ENCODE measurements at places on chromosomes 3 and 15. TPM values are rescaled to one million over a fixed set of nuclear protein-coding genes. Genes with fewer than 3 reads are reported as not detected.

DNA sequence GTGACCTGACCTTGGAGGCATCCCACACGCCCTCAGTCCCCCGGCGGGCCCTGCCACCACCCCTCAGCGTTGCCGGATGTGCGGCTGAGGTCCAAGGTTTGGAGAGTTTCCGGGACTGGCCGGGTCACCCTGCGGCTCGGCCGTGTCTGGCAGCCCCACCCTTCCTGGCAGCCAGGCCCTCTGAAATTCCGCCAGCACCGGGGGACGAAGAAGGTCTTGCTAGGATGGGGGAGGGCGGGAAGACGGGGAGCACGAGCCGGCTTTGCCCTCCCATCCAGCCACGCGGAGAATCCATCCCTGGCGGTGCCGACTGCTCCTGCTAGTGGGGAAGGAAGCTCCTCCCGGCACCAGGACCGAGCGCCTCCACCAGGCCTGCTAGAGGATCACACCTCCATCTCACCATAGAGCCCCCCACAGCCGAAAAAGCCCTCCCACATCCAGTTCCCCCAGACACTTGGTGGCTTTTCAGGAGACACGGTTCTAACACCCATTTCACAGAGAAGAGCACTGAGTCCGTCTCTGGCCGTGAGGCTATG is 81.5 kb downstream of the CPN2 start:
- peaks cover 35% of the 10 kb centered on the region for H3K4me1 ChIP-seq
- no peaks in the 10 kb centered on the region for H3K27me3 ChIP-seq
- H3K27ac ChIP-seq = peak overlapping the region; percentile 83
- no peaks in the 10 kb centered on the region for H3K36me3 ChIP-seq

- no peaks in the 10 kb centered on the region for H3K27me3 ChIP-seq
- H3K36me3 ChIP-seq = no peaks in the 10 kb centered on the region
- peak overlapping the region; percentile 2 for H3K27ac ChIP-seq
- peaks cover 17% of the 10 kb centered on the region for H3K4me1 ChIP-seq
- DNase-seq = no peak
These were observed 271.9 kb downstream of the FOXP1 start for GRCh38 chr3:71311661-71312046.

DNA sequence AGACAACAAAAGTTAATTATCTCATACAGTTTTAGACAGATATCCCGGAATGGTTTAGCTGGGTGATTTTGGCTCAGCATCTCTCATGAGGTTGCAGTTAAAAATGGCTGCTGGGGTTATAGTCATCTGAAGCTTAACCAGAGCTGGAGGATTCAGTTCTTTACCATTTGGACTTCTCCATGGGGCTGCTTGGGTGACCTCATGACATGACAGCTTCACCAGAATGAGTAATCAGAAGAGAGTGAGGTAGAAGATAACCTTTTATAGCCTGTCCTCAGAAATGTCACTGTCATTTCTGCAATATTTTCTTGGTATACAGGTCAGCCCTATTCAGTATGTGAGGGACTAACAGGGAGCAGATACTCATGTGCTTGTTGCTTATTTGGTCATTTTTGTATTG is 30.9 kb downstream of the TFG start:
- H3K4me1 ChIP-seq = peaks cover 23% of the 10 kb centered on the region
- H3K27ac ChIP-seq = no peak overlapping the region

DNA sequence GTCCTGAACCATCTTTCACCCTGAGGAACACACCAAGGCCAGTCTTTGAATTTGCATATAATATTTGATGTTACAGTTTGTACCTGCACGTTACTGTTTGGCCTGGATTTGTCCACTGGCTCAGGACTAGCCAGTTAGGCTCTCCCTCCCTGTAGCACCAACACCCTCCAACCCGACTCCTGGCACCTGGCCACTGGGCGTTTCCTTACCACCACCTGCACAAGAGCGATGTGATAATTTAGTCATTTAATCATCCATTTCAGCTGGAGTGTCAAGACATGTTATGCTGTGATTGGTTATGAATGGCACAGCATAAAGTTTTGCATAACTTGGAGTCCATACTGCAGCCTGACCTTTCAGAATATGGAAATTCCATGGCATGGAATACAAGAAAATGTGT is 242.4 kb downstream of the KCNMB2 start:
- H3K27me3 ChIP-seq = no peaks in the 10 kb centered on the region
- H3K4me3 ChIP-seq = no peak overlapping the region
- no peaks in the 10 kb centered on the region for H3K4me1 ChIP-seq
- H3K27ac ChIP-seq = no peak overlapping the region
- H3K36me3 ChIP-seq = no peaks in the 10 kb centered on the region

- no peak overlapping the region for H3K27ac ChIP-seq
- peaks cover 3% of the 10 kb centered on the region for H3K36me3 ChIP-seq
- H3K4me1 ChIP-seq = no peaks in the 10 kb centered on the region
- no peak overlapping the region for H3K4me3 ChIP-seq
- no peaks in the 10 kb centered on the region for H3K27me3 ChIP-seq
These were observed 43.9 kb downstream of the NR1I2 start for GRCh38 chr3:119825820-119826219.

- H3K36me3 ChIP-seq = no peaks in the 10 kb centered on the region
- no peak overlapping the region for H3K4me3 ChIP-seq
- H3K4me1 ChIP-seq = no peaks in the 10 kb centered on the region
- no peak for DNase-seq
- no peak overlapping the region for H3K27ac ChIP-seq
- H3K27me3 ChIP-seq = no peaks in the 10 kb centered on the region
These were observed 433.5 kb upstream of the PPP2R3A start for GRCh38 chr3:135532021-135532420.

DNA sequence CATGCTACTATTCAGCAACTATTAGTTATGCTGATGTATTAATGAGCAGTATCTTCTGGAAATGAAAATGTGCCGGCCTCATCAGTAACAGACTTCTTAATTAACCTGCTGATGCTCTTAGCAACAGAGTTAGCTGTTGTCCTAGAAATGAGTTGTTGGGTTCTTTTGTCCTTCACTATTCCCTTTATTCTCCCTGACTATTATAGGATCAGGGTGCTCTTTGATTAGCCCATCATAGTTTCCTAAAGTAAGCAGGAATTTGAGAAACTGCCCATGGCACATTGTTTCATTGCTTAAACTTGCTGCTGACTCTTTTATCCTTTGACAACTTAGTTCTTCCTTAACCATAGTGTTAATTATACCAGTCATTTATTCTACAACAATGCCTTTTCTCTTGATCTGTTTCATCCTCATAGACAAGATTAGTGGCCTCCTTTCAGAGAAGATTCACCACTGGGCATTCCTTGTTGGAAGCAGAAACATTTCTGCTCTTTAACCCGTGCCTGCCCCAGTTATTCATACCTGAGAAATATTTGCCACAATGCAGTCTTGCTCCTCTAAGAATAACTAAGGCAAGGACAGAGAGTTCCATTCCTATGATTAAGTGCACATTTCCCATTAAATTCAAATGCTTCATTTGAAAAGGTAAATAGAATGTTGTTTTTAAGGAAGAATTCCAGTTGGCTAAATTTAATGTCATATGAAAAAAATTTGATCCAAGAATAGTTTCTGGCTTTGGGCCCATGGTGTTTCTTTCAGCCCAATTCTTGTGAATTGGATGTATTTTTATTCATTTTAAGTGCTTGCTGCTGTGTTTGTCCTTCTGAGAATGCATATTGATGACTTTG is 573.3 kb upstream of the TBL1XR1 start:
- no peak for DNase-seq
- H3K27ac ChIP-seq = no peak overlapping the region
- no peaks in the 10 kb centered on the region for H3K27me3 ChIP-seq
- no peaks in the 10 kb centered on the region for H3K36me3 ChIP-seq
- H3K4me3 ChIP-seq = no peak overlapping the region

GRCh38 chr15:92468991-92469390 is 75.3 kb downstream of the ST8SIA2 start:
- H3K4me1 ChIP-seq = no peaks in the 10 kb centered on the region
- no peak overlapping the region for H3K27ac ChIP-seq
- no peaks in the 10 kb centered on the region for H3K36me3 ChIP-seq
- H3K27me3 ChIP-seq = no peaks in the 10 kb centered on the region
- DNase-seq = no peak

DNA sequence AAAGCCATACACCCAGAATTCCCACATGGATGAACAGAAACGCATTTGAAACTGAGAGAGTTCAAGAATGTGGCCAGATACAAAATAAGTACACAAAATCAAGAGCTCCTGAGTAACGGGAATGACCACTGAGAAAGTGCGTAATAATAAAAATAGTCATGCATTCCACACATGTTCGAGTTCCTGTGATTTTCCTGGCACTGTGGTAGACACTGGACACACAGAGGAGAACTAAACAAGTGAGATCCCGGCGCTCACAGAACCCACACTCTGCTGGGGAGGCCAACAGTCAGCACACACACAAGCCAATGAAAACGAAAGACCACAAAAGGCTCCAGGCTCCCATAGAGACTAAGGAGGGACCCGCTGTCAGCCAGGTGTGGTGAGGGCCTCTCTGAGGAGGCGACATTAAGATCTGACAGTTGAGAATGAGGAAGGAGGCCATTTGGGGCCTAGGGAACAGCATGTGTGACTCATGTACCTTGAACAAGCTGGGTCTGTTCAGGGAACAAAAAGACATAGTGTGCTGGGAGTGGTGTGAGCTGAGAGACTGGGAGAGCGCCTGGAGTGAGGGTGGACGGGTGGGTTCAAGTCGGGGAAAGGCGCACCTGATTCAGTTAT is 5.1 kb downstream of the FAM107A start:
- no peaks in the 10 kb centered on the region for H3K36me3 ChIP-seq
- no peak for DNase-seq
- H3K4me3 ChIP-seq = no peak overlapping the region

DNA sequence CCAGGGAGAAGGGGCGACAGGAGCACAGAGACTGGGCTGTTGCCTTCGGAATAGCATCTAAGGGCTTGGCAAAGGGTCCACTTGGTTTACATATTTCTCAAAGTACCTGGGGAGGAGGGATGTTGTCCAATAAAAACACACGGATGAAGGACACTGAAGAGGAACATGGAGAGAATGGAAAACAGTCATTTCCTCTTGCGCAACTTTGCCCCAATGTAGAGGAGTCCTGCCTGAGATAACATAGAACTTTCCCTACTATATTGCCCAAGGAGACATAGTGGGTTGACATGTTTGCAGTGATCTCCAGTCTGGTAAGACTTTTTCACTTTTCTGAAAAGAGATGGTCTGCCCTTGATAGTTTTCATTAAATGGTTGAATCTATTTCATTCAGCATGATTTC is 468.8 kb upstream of the SUCLG2 start:
- no peak overlapping the region for H3K4me3 ChIP-seq
- no peak for DNase-seq
- H3K4me1 ChIP-seq = no peaks in the 10 kb centered on the region
- H3K27ac ChIP-seq = no peak overlapping the region

DNA sequence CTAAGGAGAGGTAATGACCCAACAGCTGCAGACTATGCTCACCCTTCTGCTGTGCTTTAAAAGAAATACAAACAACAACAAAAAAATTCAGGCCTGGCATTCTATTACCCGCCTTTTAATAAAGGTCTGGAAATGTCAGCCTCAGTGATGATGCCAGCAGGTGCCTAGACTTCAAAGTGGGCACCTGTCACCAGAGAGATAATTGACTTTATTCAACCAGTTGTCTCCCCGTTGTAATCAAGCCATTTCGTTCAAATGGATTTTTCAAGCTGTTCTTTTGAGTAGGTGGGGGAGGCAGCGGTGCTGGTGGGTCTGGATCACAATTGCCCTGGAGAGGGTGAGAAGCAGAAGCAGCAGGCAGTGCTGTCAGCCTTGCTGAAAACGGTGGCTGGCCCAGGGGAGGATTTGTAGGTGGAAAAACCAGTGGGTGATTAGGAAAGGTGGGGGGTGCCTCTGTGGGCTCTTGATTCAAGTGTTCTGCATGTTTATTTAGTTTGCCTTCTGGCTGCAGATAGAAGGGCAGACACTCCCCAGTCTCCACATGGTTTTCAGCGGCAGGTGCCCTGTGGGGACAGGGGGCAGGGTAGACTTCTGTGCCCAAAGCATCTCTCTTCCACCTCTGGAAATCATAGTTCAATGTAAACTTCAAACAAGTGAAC is 300.2 kb upstream of the SLCO3A1 start:
- DNase-seq = no peak
- H3K27me3 ChIP-seq = no peaks in the 10 kb centered on the region
- H3K27ac ChIP-seq = no peak overlapping the region
- H3K4me3 ChIP-seq = no peak overlapping the region

GRCh38 chr3:65671004-65671403 is 367.7 kb downstream of the MAGI1 start:
- no peak overlapping the region for H3K4me3 ChIP-seq
- H3K36me3 ChIP-seq = no peaks in the 10 kb centered on the region
- no peak overlapping the region for H3K27ac ChIP-seq
- DNase-seq = no peak
- no peaks in the 10 kb centered on the region for H3K27me3 ChIP-seq
- no peaks in the 10 kb centered on the region for H3K4me1 ChIP-seq

- no peak overlapping the region for H3K4me3 ChIP-seq
- no peaks in the 10 kb centered on the region for H3K4me1 ChIP-seq
- H3K27ac ChIP-seq = no peak overlapping the region
- no peak for DNase-seq
These were observed 9.9 kb downstream of the THAP10 start for GRCh38 chr15:70882361-70882760.

GRCh38 chr3:13019243-13020095 is 53.8 kb downstream of the IQSEC1 start:
- peaks cover 2% of the 10 kb centered on the region for H3K27me3 ChIP-seq
- DNase-seq = peak; percentile 78
- H3K36me3 ChIP-seq = no peaks in the 10 kb centered on the region
- H3K27ac ChIP-seq = peak overlapping the region; percentile 23

DNA sequence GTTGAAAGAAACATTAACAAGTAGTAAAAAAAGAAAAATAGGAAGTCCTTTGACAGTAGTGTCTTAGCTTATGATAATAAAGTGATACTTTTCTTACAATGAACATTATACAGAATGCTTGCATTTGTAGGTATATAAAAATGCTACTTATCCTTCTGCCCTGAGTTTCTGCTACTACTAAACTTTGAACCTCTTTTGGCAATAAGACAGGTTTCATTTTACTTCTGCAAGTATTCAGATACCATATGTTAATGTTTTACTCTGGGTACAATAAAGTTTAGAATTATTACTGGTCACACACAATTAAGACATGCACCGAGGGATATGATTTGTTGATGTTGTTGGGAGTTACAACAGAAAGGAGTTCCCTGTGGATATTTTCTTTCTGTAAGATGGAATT is 57.9 kb downstream of the NEO1 start:
- no peaks in the 10 kb centered on the region for H3K4me1 ChIP-seq
- no peaks in the 10 kb centered on the region for H3K27me3 ChIP-seq
- no peak for DNase-seq
- no peak overlapping the region for H3K27ac ChIP-seq
- no peak overlapping the region for H3K4me3 ChIP-seq
- H3K36me3 ChIP-seq = no peaks in the 10 kb centered on the region

GRCh38 chr3:31354373-31354772 is 178.4 kb upstream of the STT3B start:
- no peaks in the 10 kb centered on the region for H3K27me3 ChIP-seq
- H3K27ac ChIP-seq = no peak overlapping the region
- no peaks in the 10 kb centered on the region for H3K4me1 ChIP-seq
- no peak for DNase-seq
- no peak overlapping the region for H3K4me3 ChIP-seq

GRCh38 chr15:85379403-85380131 is 836 bp upstream of the AKAP13 start:
- H3K27me3 ChIP-seq = no peaks in the 10 kb centered on the region
- H3K4me1 ChIP-seq = peaks cover 13% of the 10 kb centered on the region
- H3K27ac ChIP-seq = peak overlapping the region; percentile 91
- H3K4me3 ChIP-seq = peak overlapping the region; percentile 78
- H3K36me3 ChIP-seq = no peaks in the 10 kb centered on the region

ALDH1A2 gene
- polyA plus RNA-seq = 0.74 TPM

ERICH6 gene
- polyA plus RNA-seq = not detected

Data from psoas muscle (tissue), 8 donors.